ENCODE measurements at places on chromosomes 6 and 20.

- no peak for DNase-seq
Measured at GRCh38 chr6:124055963-124056362, 252.3 kb downstream of the NKAIN2 start.

DNA sequence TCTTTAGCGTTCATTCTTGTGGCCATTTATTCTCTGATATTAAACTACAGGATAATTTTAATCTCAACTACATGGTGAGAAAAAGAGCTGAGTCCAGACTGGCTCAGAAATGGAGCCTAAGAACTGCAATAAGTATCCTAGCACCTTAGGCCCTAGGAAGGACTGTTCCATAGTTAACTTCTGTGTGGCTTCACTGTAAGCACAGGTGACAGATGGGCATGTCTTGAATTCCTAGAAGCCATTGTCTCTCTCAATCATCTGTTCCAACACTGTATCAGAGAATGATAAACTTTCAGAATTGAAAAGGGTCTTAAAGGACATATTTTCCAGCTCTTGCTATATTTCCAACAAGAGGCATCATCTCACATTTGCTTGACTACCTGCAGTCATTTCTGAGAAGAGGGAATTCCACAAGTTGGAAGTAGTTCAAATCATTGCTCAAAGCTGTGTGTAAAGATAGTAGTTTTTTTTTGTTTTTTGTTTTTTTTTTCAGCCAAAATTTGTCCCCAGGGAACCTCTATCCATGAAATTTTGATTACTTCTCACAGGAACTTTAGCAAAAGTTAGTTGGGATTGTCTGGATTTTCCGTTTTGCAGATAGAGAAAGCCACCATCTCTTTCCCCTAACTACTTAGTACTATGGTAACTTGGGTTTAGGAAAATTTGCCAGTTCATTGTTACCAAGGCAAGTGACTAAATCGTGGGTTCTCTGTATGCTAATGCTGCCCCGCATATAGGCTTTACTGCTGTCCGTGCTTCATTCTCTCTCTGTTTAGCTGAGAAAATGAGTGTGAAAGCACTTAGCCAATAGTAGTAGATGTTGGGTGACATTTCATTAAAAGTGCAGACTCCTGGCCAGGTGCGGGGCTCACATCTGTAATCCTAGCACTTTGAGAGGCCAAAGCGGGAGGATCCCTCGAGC lies 47.2 kb downstream of the KCNS1 start:
- no peak for DNase-seq

GRCh38 chr6:156703719-156704118 lies 73.5 kb upstream of the ARID1B start:
- DNase-seq = no peak

GRCh38 chr6:160167604-160168399 lies 46.2 kb downstream of the SLC22A1 start:
- no peak for DNase-seq

- DNase-seq = peak; percentile 80
Measured at GRCh38 chr6:32973144-32974015, 5.0 kb downstream of the BRD2 start.

DNA sequence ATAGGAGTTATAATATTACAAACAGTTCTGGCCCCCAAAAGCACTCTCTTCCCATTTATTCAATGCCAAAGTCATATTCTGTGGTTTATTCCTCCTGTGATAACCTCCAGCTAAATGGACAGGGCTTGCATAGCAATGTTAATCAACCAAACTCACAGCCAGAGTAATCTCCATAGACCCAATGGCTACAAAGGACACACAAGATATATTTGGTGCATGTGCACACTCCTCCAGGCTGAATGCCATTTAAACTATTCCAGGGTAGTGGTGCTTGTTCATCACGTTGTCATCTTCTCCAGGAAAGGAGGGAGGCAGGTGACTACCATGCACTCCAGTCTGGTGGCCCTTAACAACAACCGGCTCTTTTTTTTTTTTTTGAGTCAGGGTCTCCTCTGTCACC lies 56.8 kb downstream of the B3GAT2 start:
- no peak for DNase-seq

DNA sequence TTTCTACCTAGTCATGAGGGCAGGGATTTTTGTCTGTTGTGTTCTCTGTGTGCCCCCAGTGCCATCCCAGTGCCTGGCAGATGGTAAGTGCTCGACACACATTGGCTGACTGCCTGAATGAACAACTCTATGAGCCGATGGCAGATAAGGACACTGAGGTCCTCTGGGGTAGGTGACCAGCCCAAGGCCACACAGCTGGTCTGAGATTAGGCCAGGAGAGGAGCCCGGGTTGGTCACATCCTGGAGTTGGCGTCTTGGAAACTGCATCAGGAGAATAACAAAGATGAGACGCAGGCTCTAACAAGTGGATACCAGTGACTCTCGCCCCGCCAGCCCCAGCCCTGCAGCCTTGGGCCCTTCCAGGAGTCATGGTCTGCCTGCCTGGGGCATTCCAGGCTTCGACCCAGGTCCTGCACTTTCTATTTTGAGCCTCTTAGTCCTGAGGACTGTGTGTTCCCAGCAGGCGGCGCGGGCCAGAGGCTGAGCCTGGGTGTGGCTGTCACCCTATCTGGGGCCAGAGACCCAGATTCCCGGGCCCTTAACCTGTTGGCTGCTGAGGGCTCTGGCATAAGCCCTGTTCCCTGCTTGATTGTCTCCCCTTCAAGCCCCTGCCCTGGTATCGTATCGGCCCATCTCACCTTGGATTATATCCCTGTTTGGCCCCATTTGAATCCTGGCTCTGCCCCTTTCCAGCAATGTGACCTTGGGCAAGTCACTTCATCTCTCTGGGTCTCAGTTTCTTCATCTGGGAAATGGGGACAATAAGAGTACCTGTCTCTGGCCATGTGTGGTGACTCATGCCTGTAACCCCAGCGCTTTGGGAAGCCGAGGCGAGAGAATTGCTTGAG lies 88.3 kb downstream of the CEBPB start:
- DNase-seq = no peak

DNA sequence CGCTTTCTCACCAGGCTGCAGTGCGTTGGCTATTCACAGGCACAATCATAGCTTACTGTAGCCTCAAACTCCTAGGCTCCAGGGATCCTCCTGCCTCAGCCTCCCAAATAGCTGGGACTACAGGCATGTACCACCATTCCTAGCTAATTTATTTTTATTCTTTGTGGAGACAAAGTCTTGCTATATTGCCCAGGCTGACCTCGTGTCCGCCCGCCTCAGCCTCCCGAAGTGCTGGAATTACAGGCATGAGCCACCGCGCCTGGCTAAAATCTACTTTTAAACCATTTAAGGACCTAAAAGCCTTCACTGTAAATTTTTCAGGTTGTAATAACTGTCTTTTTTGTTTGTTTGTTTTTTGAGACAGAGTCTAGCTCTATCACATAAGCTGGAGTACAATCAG lies 15.2 kb downstream of the SAMHD1 start:
- DNase-seq = no peak

GRCh38 chr6:82017288-82017687 lies 230.3 kb downstream of the IBTK start:
- no peak for DNase-seq

DNA sequence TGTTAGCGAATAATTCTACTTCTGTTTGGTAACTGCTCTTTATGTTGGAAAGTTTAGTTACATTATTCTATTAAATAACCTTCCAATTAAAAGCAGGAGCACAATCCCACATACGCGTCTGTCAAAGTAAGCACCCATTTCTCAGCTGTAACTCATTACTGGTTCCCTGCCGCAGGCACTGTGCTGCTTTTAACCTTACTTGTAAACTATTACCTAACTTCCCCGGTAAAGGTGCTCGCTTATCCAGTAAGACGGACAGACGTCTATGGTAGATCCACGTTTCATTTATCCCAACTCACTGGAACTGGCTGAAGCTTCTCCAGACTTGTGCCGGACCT lies 529 bp upstream of the ENPP4 start:
- no peak for DNase-seq

DNA sequence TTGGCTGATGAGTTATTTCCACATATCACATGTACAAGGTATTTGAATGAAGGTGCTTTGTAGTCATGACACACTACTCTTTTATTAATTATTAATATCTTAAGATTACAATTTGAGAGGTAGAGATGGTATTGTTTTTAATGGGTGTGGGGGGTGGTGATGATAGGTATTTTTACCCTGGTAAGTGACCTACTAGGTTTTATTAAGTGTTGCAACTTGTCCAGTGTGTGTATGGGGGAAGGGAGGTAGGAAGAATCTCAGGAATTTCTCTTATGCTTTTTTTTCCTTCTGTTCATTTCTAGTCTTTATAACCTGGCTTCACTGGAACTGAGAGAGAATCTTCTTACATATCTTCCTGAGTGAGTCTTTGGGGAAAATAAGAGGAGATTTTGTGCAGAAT lies 101.4 kb downstream of the LRRC1 start:
- DNase-seq = no peak

DNA sequence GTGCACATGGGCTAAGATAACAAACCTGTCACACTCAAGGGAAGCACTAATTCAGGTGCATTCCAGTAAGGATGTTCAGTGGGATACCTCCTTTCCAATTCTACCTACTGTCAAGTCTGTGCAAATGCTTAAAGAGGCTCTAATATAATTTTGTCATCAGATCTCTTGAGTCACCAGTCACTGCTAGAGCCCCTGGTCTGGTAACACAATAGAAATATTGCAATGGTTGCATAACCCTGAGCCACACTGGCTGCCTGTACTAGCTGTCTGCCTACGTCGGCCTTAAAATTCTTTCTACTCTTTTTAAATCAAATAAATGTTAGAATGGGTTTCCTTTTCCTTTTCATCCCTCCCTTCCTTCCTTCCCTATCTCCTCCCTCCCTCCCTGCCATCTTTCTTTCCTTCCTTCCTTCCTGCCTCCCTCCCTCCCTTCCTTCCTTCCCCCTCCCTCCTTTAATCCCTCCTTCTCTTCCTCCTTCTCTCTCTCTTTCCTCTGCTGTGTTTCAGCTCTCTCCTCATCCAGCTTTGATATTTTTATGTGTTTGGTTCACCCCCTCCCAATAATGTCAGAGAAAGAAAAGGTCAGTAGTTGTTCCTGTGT lies 28.1 kb upstream of the OLIG3 start:
- no peak for DNase-seq

DNA sequence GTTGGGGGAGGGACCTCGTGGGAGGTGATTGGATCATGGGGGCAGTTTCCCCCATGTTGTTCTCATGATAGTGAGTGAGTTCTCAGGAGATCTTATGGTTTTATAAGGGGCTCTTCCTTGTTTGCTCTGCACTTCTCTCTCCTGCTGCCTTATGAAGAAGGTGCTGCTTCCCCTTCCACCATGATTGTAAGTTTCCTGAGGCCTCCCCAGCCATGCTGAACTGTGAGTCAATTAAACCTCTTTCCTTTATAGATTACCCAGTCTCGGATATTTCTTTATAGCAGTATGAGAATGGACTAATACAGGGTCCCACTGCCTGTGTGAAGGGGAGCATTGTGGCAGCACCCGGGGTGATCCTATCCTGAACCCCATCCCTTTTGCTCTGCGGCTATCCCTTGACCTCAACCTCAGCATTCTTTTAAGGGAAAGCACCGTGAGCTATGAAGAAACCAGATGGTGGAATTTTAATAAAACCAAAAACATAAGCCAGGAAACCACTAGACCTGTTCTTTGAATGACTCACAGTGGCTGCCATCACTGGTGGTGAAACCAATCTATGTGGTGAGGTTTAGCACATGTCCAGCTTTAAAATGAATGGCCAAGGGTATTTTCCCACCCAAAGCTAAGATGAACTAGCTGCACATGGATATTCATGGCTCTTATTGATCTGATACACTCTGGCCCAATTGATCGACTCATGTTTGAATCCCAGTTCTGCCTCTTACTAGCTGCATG lies 62.2 kb downstream of the ZDHHC14 start:
- DNase-seq = no peak

- no peak for DNase-seq
Measured at GRCh38 chr6:33987531-33988021, 158.3 kb downstream of the GRM4 start.

GRCh38 chr6:34476447-34476846 lies 10.6 kb downstream of the PACSIN1 start:
- no peak for DNase-seq

DNA sequence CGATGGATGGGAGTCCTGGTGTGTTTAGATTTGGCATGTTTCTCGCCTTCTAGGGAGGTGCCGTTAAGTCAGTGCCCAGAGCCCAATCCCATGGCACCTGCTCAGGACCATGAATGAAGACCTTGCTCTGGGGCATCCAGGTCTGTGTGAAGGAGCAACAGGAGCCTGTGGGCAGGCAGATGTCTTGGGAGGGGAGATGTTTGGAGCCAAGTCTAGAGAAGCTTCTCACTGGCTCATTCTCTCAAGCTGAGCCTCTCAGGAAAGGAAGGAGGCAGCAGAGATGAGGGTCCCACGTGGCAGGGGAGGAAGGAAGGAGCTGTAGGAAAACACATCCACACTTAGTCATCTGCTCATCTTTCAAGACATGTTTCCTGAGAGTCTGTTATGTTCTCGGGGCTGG lies 9.5 kb upstream of the SIRPB1 start:
- DNase-seq = no peak

DNA sequence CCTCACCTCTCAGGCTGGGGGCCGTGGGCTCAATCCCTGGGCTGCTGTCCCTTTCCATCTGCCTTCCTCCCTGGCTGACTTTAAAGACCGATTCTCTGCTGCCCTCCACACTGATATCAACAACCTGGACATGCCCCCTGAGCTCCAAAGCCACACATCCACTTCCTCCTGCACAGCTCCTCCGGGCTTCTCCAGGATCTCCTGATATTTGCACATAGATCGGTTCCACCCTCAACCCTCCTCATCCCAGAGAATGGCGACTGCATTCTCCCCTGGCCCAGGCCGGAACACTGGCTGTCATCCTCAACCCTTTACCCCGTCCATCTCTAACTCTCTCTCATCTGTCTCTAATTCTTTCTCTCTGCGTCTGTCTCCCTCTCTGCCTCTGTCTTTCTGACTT lies 21.0 kb upstream of the NOL4L start:
- DNase-seq = no peak

- no peak for DNase-seq
Measured at GRCh38 chr20:16930656-16931055, 182.5 kb downstream of the OTOR start.

DNA sequence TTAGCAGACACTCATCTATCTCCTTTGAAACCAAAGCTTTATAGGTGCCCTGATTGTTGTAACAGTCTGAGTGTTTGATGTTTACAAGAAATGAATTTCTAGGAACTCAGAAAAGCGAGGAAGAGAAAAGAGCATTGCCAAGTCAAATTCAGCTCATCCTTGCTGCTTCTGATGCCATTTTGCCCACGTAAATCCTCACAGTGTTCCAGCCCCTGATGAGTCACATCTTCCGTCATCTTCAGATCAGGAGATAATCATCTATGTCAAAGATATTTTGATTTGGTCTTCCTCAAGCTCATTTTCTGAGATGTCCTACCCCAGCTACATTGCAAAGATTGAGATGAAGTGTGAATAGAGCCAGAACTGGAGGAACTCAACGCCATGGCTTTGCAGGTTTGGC lies 426.2 kb downstream of the BMP2 start:
- DNase-seq = no peak
